ENCODE measurements at places on chromosomes 3 and 15.
A peak's percentile ranks its signal among the peaks of the same experiment; 100 is the strongest.

- H3K27ac ChIP-seq, result peak overlapping the region; percentile 79
- peaks cover 2% of the 10 kb centered on the region for H3K4me1 ChIP-seq
- H3K4me3 ChIP-seq, result no peak overlapping the region
- H3K36me3 ChIP-seq, result peaks cover 19% of the 10 kb centered on the region
- no peak for DNase-seq
- no peaks in the 10 kb centered on the region for H3K27me3 ChIP-seq
Measured at GRCh38 chr3:51673181-51673801, 2.2 kb downstream of the TEX264 start.

DNA sequence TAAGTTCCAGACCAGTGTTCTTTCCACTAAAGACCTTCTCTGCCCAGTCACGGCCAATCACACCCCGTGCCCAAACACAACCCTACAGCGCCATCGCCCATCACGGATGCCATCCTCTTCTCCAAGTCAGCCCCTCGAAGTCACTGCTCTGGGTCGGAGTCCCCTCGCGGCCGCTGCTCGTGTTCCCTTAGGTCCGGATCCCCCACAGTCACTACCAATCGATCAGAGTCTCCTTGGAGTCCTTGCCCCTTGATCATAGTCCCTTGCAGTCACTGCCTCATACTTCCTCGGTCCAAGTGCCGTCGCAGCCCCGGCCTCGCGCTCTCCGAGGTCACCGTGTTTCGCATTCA lies 461 bp downstream of the PCYT1A start:
- H3K4me1 ChIP-seq, result peaks cover 10% of the 10 kb centered on the region
- no peaks in the 10 kb centered on the region for H3K36me3 ChIP-seq
- peak overlapping the region; percentile 89 for H3K4me3 ChIP-seq

- no peak for DNase-seq
- no peaks in the 10 kb centered on the region for H3K27me3 ChIP-seq
- no peaks in the 10 kb centered on the region for H3K36me3 ChIP-seq
Measured at GRCh38 chr3:105448338-105448982, 81.8 kb downstream of the ALCAM start.

- H3K27ac ChIP-seq, result no peak overlapping the region
- H3K27me3 ChIP-seq, result no peaks in the 10 kb centered on the region
- H3K36me3 ChIP-seq, result no peaks in the 10 kb centered on the region
- no peaks in the 10 kb centered on the region for H3K4me1 ChIP-seq
- no peak overlapping the region for H3K4me3 ChIP-seq
- DNase-seq, result no peak
Measured at GRCh38 chr3:173403376-173403775, 5.8 kb downstream of the NLGN1 start.

- peaks cover 3% of the 10 kb centered on the region for H3K4me1 ChIP-seq
- no peaks in the 10 kb centered on the region for H3K36me3 ChIP-seq
- no peak overlapping the region for H3K27ac ChIP-seq
- DNase-seq, result no peak
Measured at GRCh38 chr3:17581421-17582080, 160.9 kb downstream of the TBC1D5 start.

Measured in kidney (tissue), 22 donors.